NCI-H82 (cell line): ENCODE measurements at places on chromosomes 3 and 15.

GRCh38 chr15:88890495-88890894, 4.8 kb downstream of the HAPLN3 start:
- no peak for DNase-seq

DNA sequence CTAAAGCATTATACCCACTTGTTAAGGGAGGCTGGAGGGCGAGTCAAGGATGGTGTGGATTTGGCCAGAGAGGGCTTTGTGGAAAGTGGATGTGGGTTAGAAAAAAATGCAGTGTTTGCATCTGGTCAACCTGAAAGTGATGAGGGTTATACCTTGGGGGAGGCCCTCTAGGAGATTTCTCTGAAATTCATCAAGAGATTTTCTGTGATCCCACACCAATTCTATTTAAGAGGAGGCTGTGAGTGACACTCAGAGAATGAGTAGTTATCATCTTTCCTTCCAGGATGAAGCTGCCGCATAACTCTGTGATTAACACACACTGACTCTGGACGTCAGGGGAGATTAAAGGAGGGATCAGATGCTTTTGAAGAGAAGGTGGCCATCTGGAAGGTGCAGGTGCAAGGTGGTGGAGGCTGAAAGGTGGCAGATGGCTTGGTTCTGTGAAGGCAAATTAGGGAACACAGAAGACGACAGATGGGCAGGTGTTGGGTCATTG, 54.8 kb downstream of the ANAPC13 start:
- DNase-seq: peak; percentile 100

DNA sequence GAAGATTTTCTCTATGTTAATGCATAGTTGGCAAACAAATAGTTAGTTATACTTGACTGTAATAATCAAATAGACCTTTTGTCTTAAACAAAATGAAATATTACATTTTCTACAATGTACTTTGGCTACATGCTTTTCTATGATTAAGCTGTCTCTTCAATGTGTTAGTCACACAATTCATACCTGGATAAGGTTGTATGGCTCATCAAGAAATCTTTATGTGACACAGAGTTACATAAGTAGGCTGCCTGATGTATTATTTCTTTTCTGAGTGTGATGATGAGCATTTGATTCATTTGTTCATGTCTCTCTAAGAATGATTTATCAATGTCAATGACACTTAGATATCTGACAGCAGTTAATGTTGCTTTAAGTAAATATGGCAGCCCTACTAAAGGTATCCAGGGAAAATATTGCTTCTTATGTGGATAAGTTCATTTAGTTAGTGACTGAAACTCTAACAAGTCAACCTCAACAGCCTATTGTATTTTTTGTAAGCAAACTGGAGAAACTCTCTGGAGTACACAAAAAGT, 157.4 kb upstream of the SOX2 start:
- DNase-seq: no peak

GRCh38 chr3:103388214-103388613, 953.4 kb downstream of the ZPLD1 start:
- DNase-seq: no peak

- no peak for DNase-seq
Measured at GRCh38 chr3:46852839-46853355, 10.3 kb downstream of the MYL3 start.

GRCh38 chr3:88180398-88180999, 30.7 kb downstream of the C3orf38 start:
- DNase-seq: peak; percentile 55

GRCh38 chr3:23840521-23840920, 34.8 kb downstream of the UBE2E1 start:
- peak; percentile 16 for DNase-seq

- no peak for DNase-seq
Measured at GRCh38 chr15:42101861-42102260, 7.5 kb upstream of the PLA2G4D start.

DNA sequence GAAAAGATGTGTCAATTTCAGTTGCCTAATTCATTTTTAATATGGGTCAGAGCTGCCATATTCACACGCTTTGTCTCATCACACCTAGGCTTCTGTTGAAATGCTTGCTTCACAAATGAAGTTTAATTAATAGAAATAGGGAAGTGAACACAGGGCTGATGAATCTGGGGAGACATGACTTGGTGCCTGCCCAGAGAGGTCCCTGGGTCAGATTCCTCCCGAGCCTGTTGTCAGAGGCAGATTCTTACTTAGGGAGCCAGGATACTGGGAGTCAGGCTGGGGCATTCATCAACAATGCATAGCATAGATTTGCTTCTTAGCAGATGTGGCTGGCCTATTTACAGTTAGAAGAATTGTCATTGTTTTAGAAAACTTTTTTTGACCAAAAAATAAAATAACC, 90.6 kb downstream of the CACNA1D start:
- DNase-seq: no peak

- peak; percentile 73 for DNase-seq
Measured at GRCh38 chr15:48631176-48631770, 14.2 kb downstream of the FBN1 start.

GRCh38 chr3:69330891-69331400, 54.9 kb downstream of the FRMD4B start:
- DNase-seq: no peak

DNA sequence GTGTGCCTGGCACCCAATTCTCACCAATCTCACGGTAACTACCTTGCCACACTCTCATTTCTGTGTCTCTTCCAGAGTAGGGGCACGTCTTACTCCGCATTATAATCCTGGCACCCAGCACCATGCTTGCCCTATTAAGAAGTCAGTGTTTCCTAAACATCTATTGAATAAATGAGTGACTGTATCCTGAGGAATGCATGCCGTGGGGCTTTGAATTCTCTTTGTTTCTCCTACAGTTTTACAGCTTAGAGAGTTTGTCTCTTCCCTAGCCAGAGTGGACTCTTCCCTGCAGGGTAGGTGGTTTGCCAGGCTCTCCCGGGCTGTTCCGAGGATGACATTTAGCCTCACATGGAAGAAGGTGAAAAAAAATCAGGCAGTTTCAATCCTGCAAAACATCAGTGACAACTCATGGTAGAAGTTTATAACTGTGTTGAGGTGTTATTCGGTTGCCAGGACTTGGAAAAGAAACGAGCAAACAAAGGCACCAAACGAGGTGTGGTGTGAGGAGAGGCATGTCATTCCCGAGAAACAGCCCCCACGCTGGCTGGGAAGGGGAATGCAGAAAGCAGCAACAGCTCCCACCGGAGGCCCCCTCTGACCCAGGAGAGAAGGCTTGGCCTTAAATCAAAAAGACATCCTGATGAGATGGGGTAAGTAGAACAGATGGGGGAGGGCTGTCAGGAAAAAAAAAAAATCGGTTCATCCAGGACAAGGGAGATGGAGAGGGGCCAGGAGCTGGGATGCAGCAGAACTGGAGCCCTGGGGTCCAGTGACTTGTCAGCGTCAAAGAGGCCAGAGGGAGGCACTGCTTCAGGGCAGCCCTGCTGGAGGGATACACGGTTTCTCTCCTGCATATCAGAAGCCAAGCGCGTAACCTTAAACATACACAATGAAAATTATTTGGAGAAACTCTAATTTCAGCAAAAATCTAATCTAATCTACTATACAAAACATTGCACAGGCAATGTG, 168.4 kb upstream of the ARRDC4 start:
- no peak for DNase-seq

DNA sequence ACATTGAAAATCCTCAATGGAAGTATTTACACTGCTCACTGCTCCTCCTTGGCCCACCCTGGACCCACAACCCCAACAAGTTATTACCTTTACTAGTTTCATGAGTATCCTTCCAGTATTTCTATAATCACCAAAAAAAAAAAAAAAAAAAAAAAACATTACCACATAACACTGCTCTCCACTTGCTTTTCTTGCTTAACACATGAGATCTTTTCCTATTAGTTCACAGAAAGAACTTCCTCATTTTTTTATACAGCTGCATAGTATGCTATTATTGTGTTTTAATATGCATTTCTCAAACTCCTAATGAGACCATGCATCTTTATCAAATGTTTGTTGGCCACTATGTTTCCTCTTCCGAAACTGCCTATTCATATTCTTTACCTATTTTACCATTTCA, 14.6 kb downstream of the GABPB1 start:
- no peak for DNase-seq

- DNase-seq: peak; percentile 7
Measured at GRCh38 chr3:38345879-38346586, 552 bp upstream of the XYLB start.

- no peak for DNase-seq
Measured at GRCh38 chr15:41923401-41923997, 29.6 kb upstream of the SPTBN5 start.

GRCh38 chr15:70431854-70432253, 331.5 kb downstream of the UACA start:
- no peak for DNase-seq

GRCh38 chr3:59304296-59304695, 254.5 kb upstream of the CFAP20DC start:
- no peak for DNase-seq

GRCh38 chr3:7205962-7206361, 345.0 kb downstream of the GRM7 start:
- DNase-seq: no peak

DNA sequence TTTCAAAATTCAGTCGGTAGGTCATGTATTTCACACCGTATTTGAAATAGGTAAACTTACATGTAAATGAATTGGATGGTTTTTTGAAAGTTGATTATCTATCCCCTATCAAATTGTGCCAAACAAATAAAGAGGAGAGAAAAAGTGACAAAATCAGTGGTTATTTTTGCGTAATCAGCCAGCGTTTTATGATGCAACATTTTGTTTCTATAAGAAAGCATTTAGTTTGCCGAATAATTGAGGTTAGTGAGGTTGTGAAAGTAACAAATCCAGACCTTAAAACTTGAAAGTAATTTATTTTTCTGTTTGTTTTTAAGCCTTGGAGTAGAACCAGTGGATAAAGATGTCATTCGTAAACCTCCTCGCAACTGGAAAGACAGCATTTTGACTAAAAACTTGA, 29.3 kb downstream of the ASTE1 start:
- DNase-seq: no peak

DNA sequence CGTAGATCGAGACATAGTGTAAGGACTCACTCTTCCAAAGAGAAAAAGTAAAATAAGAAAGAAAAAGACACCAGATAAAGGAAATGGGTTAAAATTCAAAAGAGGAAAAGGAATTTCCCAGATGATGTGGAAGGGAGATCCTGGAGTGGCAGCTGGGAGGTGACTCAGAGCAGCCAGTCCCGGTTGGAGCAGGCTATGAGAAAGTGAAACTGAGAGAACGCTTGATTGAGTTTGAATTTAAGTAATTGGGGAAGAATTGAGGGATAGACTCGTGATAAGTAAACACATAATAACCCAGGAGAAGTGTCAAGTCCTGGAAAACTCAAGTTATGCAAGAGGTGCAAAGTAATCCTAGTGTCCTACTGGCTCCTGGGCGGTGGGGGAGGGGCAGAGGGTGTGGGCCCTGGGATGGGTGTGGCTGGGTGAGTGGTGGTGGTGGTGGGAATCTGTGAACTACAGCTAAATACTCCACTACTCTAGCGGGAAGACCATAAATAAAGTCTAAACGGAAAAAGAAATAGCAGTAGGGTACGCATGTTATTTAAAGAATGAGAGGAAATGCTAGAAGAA, 1.2 kb downstream of the PRR20G start:
- no peak for DNase-seq

DNA sequence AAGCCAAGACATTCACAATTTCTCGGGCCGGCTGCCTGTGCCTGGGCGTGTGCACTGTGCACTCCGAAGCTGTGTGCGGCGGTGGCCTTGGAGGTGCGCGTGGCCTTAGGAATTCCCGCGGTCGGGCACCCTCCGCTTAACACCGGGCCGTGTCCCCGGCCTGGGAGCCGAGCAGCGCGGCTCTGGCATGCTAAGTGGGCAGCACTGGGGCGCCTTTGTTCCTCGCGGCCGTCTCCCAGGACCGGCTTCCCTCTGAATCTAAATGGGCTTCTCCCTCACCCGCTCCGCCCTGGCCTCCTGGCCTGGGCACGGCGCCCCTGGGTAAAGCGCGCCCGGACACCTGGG, 498 bp upstream of the ARNT2 start:
- peak; percentile 25 for DNase-seq

GRCh38 chr3:140731440-140732119, 53.7 kb downstream of the TRIM42 start:
- no peak for DNase-seq

- DNase-seq: no peak
Measured at GRCh38 chr3:44674211-44674610, 25.7 kb downstream of the ZNF35 start.

DNA sequence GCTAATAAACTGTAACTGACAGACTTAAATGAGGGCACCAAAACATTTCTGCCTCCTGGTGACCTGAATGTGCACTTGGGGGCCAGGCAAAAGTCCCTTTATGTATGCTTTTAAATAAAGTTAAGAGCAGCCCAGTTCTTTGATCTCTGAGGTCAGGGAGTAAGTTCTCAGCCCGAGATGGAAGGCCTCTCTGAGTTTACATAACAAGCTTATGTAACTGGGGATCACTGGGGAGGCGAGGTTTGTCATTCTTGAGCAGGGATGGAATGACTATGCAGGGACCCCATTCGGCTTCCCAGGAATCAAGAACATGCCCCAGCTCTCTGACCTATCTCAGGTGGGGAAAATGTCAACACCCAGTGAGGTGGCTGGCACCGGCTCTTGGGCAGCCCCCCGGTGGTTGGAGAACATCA, 198.7 kb upstream of the BHLHE40 start:
- no peak for DNase-seq

DNA sequence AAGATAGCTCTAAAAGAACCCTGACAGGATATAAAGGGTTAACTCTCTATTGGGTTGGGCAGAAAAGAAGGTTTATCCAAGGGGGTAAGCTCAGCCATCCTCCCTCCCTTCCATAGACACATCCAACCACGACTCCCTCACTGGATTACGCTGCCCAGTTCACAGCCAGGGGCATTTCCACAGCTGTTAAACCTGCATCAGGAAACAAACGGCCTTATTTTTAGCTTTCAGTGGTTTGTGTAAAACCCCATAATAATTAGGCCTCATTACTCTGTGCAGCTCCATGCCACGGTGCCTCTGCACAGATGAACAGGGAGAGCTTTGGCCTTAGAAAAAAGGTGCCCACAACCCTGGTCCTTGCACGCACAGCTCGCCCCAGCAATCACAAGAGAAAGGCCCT, 110.6 kb downstream of the GABRB3 start:
- DNase-seq: no peak

DNA sequence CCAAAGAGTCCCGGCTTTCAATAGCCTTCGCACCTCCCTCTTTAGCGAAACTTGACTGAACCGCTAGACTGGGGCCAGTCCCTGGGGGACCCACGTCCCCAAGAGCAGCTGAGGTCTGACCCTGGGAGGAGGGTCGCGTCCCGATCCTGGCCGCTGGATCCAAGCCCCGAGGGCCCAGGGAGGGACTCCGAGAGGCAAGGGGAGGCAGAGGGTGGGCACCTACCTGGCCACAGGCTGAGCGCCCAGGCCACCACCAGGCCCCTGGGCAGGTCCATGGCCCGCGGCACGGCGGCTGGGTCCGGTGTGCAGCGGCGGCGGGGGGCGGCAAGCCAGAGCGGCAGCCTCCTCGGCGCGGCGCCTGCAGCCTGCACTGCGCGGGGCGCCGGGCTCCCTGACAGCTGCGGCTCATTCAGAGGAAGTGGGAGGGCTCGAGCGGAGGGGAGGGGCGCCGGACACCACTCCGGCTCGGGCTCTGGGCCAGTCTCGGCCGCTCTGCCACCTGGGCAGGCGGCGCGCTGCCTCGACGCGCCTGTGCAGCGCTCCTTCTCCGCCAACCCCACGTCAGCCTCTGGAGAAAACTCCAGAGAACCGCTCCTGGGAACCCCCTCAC, at the start of gene ITGA11:
TSS of gene ITGA11 (minus strand) at position 372 of the 610 bp plus-strand sequence. CDS start at position 275, 97 bp downstream.
- DNase-seq: peak; percentile 63
